CD8-positive, alpha-beta memory T cell (primary cell): ENCODE measurements at places on chromosomes 7 and 10.
A peak's percentile ranks its signal among the peaks of the same experiment; 100 is the strongest.

DNA sequence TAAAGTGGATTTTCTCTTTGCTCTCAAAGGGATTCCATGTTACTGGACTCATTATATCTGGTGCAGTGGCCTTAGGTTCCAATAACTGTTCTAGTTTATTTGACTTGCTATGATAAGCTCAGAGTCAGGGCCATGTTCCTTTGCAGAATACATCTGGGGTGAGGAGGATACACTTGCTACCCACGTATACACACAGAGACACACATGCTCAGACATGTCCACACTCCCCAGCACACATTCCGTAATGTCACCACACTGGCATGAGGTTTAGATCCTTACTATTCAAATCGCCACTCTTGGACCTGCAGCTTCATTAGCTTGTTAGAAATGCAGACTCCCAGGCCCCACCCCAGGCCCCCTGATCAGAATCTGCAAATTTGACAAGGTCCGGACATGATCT, 195.3 kb downstream of the BMPER start:
- DNase-seq: no peak

DNA sequence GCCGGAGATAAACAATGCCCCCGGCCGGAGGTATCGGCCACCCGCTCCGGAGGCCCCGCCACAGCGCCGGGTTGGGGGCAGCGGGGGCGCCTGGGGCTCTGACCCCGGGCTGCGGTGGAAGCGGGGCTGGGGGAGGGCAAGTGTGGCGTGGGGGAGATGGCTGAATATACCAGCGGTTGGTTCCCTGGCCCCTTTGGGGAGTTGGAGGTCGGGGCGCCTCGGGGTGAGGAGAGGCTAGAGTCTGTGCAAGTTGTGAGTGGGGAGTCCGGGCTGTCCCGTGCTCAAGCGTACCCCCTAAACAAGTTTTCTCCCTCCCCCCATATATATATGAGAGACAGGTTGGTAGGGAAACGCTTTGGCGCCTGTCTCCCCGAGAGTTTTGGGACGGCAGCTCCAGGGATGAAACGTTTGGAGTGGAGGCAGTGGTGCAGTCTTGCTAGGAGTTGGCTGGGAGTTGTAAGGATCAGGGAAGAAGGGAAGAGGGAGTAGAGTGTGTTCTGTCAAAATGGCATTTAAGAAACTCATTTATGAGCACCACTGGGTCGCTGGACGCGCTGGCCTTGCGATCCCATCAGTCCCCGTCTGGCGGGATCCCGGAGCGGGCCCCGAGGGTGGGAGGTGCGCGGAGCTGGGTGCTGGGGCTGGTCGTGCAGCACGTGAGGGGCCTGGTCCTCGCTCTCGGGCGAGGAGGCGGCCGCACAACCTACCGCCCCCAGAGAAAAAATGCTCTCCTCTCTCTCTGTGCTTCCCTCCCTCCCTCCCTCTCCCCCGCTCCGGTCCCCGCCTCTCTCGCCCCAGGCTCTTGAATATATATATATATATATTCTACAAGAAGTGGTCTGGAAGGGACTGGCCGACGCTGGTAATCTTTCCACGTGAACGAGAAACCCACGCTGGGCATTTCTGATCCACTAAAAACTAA, 1.1 kb downstream of the TET1 start:
- no peak for DNase-seq

DNA sequence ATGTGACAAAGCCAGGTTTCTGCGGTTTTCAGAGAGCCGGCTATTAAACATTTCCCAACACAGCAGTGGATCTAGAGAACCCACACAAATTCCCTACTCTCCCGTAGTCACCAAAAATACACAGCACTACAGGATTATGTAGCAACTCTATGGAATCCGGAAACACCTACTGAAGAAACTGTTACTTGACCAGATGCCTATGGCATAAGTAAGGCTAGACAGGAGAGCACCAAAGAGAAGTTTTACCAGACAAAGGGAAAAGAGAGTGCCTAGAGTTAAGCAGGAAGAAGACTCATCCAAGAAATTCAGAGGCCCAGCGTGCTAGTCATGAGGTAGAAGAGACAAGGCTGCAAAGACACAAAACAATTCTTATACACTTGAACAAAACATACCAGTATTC, 321.1 kb downstream of the PARD3 start:
- no peak for DNase-seq

GRCh38 chr7:121072826-121073225, 84.3 kb downstream of the CPED1 start:
- DNase-seq: no peak

GRCh38 chr10:29805134-29805723, 170.5 kb upstream of the SVIL start:
- no peak for DNase-seq

- no peak for DNase-seq
Observed at GRCh38 chr10:123355748-123356481, 201.7 kb downstream of the BUB3 start.

DNA sequence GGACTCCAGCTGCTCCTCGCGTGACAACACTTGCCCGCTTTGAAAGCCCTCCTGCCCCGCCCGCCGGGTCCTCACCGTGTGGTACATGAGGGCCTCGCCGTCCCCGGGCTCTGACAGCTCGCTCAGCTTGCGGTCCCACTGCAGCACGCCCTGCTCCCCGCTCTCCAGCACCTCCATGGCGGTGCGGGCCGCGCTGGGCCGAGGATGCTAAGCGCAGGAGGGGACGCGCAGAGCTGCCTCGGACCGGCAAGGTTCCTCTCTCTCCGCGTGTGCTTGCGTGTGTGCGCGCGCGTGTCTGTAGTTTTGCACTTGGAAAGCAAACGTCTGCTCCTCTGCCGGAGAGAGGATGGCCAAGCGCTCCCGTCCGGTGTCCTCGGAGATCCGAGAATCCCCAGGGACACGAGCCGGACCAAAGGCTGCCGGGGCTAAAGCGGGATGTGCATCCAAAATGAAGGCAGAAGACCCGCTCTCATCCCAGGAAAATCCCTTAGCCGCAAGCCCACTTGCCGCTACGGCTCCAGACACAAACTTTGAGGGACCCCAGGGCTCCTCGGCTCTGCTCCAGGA, at the start of gene CREB3L2:
Gene CREB3L2 (minus strand): TSS at position 558 of the 567 bp plus-strand sequence. CDS start 381 bp downstream, at position 177.
- peak; percentile 83 for DNase-seq

GRCh38 chr10:69345402-69345801, 67.1 kb downstream of the HK1 start:
- DNase-seq: no peak

- no peak for DNase-seq
Observed at GRCh38 chr10:10782603-10783002, 235.1 kb upstream of the CELF2 start.

GRCh38 chr7:101904019-101904418, 86.6 kb downstream of the CUX1 start:
- DNase-seq: no peak

- DNase-seq: no peak
Observed at GRCh38 chr10:52353960-52354394, 39.9 kb downstream of the DKK1 start.

GRCh38 chr7:157813053-157813452, 476.2 kb downstream of the DNAJB6 start:
- DNase-seq: no peak

DNA sequence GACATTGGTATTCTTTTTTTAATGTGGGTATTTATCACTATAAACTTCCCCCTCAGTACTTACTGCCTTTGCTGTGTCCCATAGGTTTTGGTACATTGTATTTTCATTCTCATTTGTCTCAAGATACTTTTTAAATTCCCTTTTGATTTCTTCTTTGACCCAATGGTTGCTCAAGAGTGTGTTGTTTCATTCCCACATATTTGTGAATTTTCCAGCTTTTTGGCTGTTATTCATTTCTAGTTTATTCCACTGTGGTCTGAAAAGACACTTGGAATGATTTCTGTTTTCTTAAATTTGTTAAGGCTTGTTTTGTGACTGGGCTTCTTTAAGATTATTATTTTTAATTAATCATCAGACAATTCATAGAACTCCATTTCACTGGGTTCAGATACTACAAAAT, 105.0 kb downstream of the EPC1 start:
- no peak for DNase-seq

GRCh38 chr7:80236681-80237080, 102.0 kb downstream of the GNAI1 start:
- DNase-seq: no peak

- no peak for DNase-seq
Observed at GRCh38 chr10:88853155-88853881, 1.7 kb upstream of the ANKRD22 start.

DNA sequence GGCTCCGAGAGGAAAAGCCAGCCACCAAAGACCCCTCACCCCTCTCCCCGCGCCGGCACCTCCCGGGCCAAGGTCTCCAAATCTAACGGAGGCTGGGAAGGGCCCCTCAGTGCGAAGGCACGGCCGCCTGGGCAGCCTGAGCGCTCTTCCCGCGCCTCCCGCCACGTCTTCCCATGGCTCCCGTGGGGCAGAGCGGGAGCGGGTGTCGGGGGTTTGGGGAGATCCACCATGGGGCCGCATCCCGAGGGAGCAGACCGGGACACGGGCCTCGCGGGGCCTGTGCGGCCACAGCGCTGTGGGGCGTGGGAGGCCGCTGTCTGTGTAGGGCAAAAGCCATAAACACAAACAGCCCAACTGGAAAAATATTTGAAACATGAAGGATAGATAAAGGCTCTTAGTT, 22.4 kb downstream of the GPER1 start:
- no peak for DNase-seq

GRCh38 chr10:52961323-52961722, 188.7 kb upstream of the MBL2 start:
- no peak for DNase-seq

- no peak for DNase-seq
Observed at GRCh38 chr7:17142831-17143541, 155.5 kb upstream of the AHR start.

- peak; percentile 74 for DNase-seq
Observed at GRCh38 chr7:50369143-50370026, 64.9 kb downstream of the IKZF1 start.

DNA sequence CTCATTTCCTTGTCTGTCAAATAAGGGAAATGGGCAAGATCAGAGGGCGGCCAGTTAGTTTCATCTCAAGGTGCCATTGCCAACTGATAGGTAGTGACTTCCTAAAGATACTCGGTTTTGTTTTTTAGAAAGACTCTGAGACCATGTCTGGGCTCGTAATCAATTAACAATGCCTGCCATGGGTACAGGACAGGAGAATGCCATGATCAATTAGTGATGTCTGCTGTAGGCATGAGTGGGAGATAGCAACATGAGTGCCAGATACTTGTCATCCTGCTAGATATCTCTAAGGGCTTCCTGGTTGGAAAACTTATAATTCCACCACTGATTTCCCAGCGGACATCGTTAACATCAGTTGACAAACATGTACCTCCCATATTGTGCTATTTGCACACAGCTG, 64.8 kb downstream of the SH3PXD2A start:
- no peak for DNase-seq
